DMS153 (cell line): ENCODE measurements at places on chromosomes 6 and 20.

GRCh38 chr6:119028091-119028490, 50.4 kb downstream of the FAM184A start:
- no peak for DNase-seq

- DNase-seq = no peak
Measured at GRCh38 chr6:150685860-150686259, 86.2 kb downstream of the PLEKHG1 start.

GRCh38 chr6:45001663-45002062, 326.5 kb upstream of the RUNX2 start:
- no peak for DNase-seq

GRCh38 chr6:16481697-16482399, 243.5 kb downstream of the GMPR start:
- no peak for DNase-seq

- no peak for DNase-seq
Measured at GRCh38 chr20:58558486-58559367, 43.5 kb upstream of the APCDD1L start.

DNA sequence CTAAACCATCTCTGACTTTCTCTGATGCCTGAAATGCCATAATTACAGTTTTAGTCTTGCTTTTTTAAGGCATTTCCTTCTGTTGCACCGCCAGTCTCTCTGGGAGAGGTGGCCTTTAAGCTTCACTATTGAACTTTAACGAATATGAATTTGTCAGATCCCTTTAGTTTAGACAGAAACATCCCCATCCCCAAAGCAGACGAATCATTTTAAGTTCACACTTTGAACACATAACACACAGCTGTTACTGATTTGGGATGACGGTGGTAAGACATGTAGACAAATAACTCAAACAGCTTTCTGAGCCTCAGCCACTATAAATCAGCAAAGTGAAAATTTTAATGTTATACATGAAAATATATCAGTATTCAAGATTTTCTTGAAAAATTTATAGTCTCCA, 7.2 kb upstream of the IPCEF1 start:
- DNase-seq = no peak

DNA sequence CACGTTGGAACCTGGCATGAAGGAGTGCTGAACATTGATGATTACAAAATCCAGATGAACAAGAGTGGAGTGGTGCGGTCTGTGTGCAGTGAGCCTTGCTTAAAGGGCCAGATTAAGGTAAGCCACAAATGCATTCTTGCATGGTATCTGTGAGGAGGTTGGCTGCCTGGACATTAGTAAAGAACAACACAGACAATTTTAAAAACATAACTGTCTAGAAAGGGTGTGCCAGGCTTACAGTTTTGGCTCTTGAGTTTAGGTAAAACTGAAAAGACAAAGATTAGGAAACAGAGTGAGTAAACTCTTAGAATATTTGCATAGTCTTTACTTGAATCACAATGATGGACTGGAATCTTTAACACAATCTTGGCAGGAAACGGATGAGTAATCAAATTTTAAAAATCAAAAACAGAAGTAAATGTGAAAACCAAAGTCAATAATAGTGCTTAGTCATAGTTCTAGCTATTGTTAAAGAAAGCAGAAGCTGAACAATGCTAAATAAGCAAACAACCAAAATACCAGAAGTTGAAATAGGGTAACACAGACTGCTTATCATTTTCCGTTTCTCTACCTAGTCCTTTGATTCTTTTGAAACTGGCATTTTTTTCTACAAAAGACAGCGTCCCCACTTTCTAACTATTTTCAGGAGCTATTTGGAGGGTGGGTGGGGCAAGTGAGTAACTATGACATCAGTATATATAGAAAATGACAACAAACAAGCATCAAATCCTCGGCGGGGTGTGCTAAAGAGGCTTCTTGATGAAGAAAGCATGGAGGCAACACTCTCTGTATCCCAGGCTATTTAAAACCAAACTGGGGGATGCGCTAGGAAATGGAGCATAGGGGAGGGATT, 185.8 kb upstream of the RAB32 start:
- no peak for DNase-seq

GRCh38 chr6:90285042-90285481, 11.6 kb downstream of the BACH2 start:
- DNase-seq = no peak
